SK-N-SH treated with all-trans-retinoic acid at 6 μM for 48 hours (cell line): ENCODE measurements at places on chromosomes 12 and 14.

DNA sequence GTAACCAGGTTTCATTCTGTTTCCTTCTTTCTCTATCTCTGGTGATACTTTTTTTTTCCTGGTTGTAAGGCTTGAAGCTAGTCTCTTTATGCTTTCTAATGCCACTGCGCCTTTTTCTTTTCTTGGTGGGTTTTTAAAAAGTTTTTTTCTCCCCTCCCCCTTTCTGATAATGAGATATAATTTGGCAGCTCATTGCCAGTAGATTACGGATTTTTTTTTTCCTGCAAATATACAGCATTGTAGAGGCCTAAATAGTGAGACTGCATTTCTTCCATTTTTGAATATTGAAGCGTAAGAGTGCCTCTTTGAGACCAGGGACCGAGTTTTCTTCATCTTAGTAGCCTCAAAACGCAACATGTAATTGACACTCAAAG is 1.1 kb downstream of the PAPOLA start:
- ATAC-seq: no peak

DNA sequence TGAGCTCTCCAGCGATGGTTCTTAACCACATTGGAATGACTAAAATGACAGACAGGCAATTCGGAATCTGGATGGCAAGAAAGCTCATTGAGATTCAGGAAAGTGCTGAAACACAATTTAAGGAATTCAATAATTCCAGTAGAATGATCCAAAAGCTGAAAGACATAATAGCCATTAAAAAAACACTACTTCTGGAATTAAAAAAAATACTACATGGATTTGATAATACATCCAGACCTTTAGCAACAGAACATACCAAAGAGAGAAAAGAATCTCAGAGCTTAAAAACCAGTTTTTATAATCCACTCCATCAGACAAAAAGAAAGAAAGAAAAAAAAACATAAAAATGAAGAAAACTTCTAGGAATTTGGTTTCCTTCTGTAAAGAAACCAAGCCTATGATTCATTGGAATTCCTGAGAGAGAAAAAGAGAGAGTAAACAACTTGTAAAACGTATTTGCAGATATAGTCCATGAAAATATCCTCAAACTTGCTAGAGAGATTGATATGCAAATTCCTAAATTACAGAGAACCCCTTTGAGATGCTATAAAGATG is 52.8 kb downstream of the SLCO1B1 start:
- ATAC-seq: no peak

DNA sequence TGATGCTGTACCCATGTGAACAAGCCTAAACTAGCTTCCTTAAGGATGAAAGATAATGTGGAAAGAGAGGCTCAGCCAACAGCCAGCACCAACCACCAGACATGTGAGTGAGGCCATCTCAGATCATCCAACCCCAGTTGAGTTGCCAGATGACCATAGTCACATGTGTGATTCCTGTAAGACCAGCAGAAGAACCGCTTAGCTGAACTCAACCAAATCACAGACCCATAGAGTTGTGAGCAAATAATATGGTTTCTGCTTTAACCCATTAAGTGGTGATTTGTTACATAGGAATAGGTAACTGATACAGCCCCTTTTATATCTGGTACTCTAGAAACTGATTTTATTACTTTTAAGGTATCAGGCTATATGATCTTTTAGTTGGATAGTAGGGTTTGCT is 17.6 kb upstream of the ELK3 start:
- ATAC-seq: no peak

DNA sequence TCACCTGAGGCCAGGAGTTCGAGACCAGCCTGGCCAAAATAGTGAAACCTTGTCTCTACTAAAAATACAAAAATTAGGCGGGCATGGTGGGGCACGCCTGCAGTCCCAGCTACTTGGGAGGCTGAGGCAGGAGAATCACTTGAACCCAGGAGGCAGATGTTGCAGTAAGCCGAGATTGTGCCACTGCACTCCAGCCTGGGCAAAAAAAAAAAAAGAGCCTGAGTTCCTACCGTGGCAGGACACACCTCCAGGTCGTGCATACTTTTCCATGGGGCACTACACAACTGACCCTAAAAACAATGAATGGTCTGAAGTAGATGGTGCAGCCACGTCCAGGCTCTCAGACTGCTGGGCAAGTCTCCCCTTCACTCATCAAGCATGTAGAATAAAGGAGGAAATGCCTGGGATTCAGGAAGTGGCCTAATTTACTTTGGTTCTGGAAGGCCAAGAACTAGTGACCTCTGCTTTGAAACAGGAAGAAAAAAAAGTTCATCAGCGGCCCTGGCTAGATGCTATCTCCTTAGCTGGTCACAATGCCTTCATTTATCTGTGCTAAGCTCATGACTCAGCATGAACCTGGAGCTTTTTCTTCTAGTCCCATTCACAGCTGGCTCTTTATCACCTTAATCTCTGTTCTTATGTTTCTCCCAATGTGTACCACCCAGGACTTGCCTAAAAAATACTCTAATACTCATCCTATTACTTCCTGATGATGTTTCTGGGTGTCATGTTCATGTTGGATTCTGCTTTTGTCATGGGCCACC is 55.8 kb upstream of the OR6J1 start:
- no peak for ATAC-seq

- no peak for ATAC-seq
Measured at GRCh38 chr12:113081873-113082272, 25.3 kb downstream of the DTX1 start.

- no peak for ATAC-seq
Measured at GRCh38 chr14:22113401-22113800, 439.8 kb upstream of the OR4E1 start.

- no peak for ATAC-seq
Measured at GRCh38 chr14:64636980-64637429, 67.2 kb upstream of the PLEKHG3 start.

DNA sequence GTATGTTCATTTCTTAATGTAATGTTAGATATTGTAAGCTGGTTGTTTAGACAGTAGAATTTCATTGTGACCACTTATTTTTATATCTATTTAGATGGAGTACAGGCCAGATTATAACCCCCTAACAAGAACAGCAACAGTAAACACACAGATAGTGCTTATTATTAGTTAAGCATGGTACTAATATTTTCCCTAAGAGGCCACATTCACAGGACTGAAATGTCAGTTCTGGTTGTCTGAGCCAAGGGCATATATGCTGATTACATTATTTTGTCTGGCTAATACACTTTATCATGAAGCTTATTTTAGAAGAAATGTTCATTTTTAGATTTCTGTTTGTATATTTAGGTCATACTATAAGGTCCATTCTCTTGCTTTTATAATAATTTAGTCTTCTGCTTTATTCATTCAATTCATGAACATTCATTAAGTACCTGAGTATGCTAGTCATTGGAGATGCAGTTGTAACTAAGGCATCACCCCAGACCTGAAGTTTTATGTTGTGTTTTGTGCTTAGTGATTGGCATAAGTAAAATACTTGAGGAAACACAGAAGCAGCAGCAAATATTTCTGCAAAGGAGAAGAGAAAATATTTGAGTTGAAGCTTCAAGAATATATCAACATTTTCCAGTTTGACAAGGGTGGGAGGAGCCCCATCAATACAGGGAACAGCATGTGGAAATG is 413.7 kb downstream of the RAD51B start:
- ATAC-seq: no peak

GRCh38 chr14:99821519-99822508 is 28.6 kb downstream of the EML1 start:
- peak; percentile 94 for ATAC-seq

DNA sequence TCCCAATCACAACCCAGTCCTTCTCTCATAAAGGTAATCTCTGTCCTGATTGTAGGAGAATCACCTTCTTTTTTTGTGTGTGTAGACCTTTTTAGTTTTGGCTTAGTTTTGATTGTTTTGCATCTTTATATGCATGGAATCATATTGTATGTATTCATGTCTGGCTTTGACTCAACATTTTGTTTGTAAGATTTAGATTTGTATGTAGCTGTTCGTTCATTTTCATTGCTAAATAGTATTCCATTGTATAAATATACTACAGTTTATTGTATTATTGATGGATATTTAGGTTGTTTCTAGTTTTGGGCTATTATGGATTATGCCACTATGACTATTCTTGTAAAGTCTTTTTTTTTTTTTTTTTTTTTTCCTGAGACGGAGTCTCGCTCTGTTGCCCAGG is 10.5 kb downstream of the ERC1 start:
- ATAC-seq: no peak

DNA sequence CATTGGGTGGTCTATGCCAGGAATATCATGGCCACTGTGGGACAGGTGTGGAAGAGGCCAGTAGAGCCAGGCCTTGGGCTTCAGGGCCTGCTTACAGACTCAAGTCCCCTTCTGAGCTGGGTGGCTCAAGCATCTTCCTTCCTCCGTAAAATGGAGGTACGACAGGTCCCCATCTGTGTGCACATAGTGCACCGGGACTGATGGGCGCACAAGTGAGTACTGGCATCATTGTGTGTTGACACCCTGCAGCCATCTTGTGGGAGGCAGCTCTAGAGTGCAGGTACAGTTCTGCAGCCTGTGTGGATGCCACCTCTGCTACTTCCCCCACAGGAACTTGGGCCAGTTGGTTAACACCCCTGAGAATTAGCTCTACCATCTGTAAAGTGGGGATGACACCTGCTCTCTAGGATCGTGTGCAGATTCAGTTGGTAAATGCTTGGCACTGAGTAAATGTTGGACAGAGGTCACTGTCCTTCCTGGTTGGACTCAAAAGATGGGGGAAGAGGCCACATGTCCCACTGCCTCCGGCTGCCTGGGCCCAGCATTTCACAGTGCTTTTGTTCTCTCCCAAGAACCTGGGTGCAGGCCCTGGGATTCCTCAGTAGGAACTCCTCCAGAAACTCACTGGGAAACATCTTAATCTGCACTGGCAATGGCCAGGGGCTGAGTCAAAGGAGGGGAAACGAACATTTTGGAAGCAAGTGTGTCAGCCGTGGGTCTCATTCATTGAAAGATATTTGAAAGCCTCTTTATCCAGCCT is 70.6 kb downstream of the C14orf132 start:
- no peak for ATAC-seq

DNA sequence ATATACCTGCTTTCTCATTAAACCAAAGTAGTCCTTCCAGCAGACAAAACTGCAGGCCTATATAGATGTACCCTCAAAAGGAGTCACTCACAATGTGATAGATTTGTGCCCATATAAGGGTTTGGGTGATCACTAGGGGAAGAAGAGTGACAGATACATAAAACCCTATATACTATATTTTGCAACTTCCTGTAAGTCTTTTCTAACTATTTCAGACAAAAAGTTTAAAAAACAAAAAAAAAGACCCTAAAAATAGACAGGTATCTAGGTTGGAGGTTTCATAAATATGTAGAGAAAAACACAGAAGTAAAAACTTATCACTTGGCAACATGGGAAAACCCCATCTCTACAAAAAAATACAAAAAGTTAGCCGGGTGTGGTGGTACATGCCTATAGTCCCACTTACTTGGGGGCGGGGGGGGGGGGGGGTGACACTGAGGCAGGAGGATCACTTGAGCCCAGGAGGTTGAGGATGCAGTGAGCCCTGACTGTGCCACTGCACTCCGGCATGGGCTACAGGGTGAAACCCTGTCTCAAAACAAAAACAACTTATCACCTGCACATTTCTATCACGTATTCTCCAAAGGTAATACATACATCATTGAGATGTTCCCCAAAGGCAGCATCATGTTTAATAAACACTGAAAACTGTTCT is 2.9 kb downstream of the VCPKMT start:
- ATAC-seq: no peak
